ENCODE measurements at places on chromosomes 2 and 18.

GRCh38 chr18:27769152-27769551, 407.8 kb downstream of the CDH2 start:
- H3K36me3 ChIP-seq, result no peaks in the 10 kb centered on the region
- H3K4me3 ChIP-seq, result no peak overlapping the region
- DNase-seq, result no peak
- H3K4me1 ChIP-seq, result no peaks in the 10 kb centered on the region
- H3K27me3 ChIP-seq, result no peaks in the 10 kb centered on the region

DNA sequence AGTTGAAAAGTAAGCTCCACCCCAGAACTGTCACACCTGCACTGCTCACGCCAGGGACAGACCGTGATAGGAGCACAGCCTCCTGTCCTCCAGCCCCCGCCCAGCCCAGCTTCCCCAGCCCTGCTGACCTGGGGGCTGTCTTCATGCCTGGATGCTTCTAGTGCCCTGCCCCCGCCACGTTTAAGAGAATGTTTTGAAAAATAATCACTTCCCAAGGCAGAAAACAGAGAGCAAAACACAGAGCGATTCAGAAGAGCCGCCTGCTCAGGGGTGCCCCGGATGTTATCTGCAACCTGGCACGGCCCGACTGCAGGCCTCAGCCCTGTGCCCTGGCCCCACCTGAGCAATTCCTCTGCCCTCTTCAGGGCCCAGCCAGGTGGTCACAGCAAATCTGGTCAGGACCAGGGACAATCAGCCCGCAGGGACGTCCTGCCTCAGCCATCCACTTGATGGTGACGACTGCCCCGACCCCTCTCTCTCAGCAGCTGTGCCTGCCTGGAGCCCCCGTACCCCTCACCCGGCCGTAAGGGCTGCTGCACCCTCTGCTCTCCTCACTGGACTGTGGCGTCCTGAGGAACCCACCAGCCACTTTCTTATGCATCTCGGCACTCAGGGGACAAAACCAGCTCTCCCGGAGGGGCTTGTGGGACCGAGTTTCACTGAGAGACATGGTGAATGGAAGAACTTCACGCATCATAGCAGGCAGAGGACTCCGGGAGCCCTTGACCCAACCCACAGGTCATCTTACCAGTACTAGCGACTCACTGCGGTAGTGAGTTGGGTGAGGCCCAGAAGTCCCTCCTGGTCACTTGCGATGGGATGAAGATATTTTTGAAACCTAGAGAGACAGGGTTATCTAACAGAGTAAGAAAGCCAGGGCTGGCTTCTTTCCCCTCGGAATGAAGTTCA, 30.2 kb downstream of the ADI1 start:
- no peak overlapping the region for H3K27ac ChIP-seq
- peaks cover 8% of the 10 kb centered on the region for H3K4me1 ChIP-seq
- no peak for DNase-seq
- H3K4me3 ChIP-seq, result no peak overlapping the region
- H3K36me3 ChIP-seq, result no peaks in the 10 kb centered on the region

DNA sequence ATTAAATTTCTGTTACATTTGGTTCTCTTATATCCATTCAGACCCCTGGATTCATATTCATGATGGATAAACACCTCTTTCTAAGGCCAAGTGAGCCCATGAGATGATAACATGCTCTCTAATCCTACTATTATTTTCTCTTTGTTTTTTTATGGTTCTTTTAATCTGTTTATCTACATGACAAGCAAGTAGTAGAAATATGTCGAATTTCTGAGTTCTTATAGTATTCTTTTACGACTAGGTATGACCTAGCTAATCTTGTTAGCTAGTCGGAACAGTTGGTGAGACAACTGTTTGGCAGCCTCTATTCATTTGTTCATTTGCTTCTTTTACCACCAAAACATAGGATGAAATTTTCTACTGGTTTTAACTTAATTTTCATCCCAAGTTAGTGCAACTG, 98.1 kb upstream of the SCG2 start:
- no peak for DNase-seq
- H3K4me1 ChIP-seq, result no peaks in the 10 kb centered on the region
- peaks cover 4% of the 10 kb centered on the region for H3K27me3 ChIP-seq

DNA sequence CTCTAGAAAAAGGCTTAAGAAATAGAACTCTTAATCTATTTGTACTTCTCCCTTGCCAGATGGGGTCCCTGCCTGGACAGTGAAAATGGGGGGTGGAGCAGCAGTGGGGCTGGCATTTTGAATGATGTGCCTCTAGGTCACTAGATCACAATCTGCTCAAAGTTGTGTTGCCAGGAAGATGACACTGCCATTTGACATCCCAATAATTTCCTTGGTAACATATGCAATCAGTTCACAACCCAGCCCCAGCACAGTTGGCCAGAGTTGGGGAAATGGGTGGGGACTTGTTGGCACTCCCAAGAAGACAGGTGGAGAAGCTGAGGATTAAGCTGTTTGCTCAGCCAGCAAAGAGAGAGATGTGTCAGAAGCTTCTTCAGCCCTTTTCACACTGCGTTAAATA, 558.3 kb upstream of the KLHL29 start:
- H3K4me3 ChIP-seq, result no peak overlapping the region
- no peak for DNase-seq
- H3K27me3 ChIP-seq, result no peaks in the 10 kb centered on the region
- no peak overlapping the region for H3K27ac ChIP-seq
- H3K4me1 ChIP-seq, result no peaks in the 10 kb centered on the region
- no peaks in the 10 kb centered on the region for H3K36me3 ChIP-seq

GRCh38 chr2:235328991-235329390, 164.9 kb upstream of the AGAP1 start:
- H3K4me1 ChIP-seq, result no peaks in the 10 kb centered on the region
- no peak overlapping the region for H3K27ac ChIP-seq
- no peaks in the 10 kb centered on the region for H3K36me3 ChIP-seq

GRCh38 chr18:6401687-6402086, 13.0 kb downstream of the L3MBTL4 start:
- no peaks in the 10 kb centered on the region for H3K4me1 ChIP-seq
- no peak overlapping the region for H3K4me3 ChIP-seq
- no peaks in the 10 kb centered on the region for H3K36me3 ChIP-seq
- no peaks in the 10 kb centered on the region for H3K27me3 ChIP-seq
- no peak overlapping the region for H3K27ac ChIP-seq

DNA sequence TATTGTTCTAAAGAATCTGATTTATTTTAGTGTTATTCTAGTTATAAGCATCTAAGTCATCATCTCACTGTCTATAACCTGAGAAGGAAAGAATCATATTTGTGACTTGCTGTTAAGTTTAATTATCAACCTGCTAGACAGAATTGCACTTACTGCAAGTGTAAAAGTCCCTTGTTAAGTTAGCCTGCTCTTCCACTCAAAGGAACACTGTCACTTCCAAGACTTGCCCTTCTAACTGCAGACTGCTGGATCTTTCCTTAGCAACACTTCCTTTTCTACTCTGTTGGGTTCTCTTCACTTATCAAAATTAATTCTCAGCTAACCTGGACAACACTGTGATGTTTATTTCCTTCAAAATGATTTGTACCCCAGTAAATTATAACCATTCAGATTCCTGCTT, 323.2 kb upstream of the TFPI start:
- H3K27ac ChIP-seq, result no peak overlapping the region
- H3K27me3 ChIP-seq, result peaks cover 2% of the 10 kb centered on the region
- H3K4me3 ChIP-seq, result no peak overlapping the region
- H3K4me1 ChIP-seq, result no peaks in the 10 kb centered on the region
- DNase-seq, result no peak

DNA sequence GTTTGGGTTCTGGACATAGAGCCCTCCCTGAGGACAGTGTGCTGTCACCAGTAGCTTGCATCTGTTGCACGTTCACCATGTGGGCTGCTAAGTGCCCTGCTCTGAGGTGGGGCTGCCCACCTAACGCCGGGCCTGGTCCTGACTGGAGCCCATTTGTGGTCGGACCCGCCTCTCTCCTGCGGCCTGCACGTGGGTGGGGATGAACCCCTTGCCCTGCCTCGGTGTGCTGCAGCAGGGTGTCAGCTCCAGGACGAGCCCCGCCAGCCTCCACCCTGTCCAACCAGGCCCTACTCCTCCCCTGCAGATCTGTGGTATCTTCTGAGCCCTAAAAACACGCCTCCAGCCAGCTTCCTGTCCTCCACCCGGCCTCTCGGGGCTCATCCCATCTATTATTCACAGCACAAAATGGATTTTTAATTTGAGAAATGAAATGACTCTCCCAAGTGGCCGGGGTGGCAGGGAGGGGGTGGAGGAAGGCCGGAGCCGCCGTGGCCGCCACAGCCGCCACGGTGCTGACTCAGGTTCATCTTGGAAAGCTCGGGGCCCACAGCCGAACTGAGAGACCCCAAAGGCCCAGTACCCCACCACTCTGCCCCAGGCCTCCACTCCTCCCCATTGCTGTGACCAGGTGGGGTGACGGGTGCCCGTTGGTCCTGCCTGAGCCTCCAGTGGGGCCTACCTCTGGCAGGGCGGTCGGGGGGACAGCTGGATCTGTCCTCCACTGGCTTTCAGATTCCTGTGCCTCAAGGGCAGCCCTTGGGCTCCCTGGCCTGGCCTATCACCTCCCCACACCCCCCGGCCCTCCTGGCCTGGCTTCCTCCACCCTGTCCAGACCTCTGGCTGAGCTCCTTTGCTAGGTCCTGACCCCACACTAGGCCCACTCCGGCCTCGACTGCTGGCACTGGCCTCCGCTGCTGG, 2.8 kb upstream of the ECEL1 start:
- H3K36me3 ChIP-seq, result no peaks in the 10 kb centered on the region
- no peaks in the 10 kb centered on the region for H3K4me1 ChIP-seq
- peaks cover 30% of the 10 kb centered on the region for H3K27me3 ChIP-seq
- H3K4me3 ChIP-seq, result no peak overlapping the region
- no peak overlapping the region for H3K27ac ChIP-seq

GRCh38 chr2:176638167-176639015, 369.1 kb downstream of the MTX2 start:
- peaks cover 10% of the 10 kb centered on the region for H3K4me1 ChIP-seq
- H3K4me3 ChIP-seq, result peak overlapping the region; percentile 71
- peaks cover 65% of the 10 kb centered on the region for H3K27me3 ChIP-seq
- H3K36me3 ChIP-seq, result no peaks in the 10 kb centered on the region

GRCh38 chr2:188852772-188853171, 121.4 kb upstream of the COL3A1 start:
- no peak overlapping the region for H3K27ac ChIP-seq
- no peak for DNase-seq
- H3K27me3 ChIP-seq, result no peaks in the 10 kb centered on the region
- no peak overlapping the region for H3K4me3 ChIP-seq
- H3K4me1 ChIP-seq, result no peaks in the 10 kb centered on the region
- H3K36me3 ChIP-seq, result no peaks in the 10 kb centered on the region

GRCh38 chr18:74869904-74870863, 272.5 kb downstream of the ZNF407 start:
- no peak overlapping the region for H3K4me3 ChIP-seq
- H3K36me3 ChIP-seq, result no peaks in the 10 kb centered on the region
- H3K27me3 ChIP-seq, result no peaks in the 10 kb centered on the region
- no peak overlapping the region for H3K27ac ChIP-seq
- DNase-seq, result no peak

DNA sequence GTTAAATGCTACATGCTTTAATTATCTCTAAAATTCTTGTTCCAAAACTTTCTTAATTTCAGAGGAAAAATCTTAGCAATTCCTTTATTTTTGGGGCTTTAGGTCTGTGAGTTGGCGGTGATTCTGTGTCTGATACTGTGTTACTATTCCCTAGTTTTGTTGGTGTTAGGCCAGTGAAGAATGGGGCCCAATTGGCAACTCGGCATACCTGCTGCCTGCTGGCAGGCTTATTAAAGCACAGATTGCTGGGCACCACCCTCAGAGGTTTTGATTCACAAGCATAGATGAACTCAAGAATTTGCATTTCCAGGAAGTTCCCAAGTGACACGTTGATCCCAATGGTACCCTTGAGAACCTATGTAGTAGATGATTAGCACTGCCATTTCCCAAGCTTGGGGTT, 101.6 kb downstream of the OSBPL6 start:
- no peaks in the 10 kb centered on the region for H3K36me3 ChIP-seq
- no peak overlapping the region for H3K4me3 ChIP-seq
- no peak for DNase-seq
- peaks cover 2% of the 10 kb centered on the region for H3K4me1 ChIP-seq
- no peak overlapping the region for H3K27ac ChIP-seq
- H3K27me3 ChIP-seq, result peaks cover 21% of the 10 kb centered on the region

DNA sequence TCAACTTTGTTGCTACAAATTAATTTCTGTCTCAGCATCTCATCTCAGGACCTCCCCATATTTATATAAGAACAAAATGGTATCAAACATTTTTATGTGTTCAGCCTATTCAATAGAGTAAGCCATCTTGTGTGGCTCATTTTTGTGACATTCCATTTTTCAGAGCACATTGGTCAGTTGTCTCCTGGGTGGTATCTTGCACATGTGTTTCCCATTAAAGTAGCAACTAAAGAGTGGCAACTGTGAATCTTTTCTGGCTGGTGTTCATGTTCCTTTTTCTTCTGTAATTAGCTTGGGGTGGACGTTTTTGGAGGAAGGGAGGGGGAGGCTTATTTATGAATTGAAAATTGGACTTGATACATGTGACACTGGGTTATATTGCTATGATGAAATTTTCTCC, 45.4 kb upstream of the EFEMP1 start:
- H3K27ac ChIP-seq, result no peak overlapping the region
- H3K27me3 ChIP-seq, result no peaks in the 10 kb centered on the region
- no peak overlapping the region for H3K4me3 ChIP-seq

GRCh38 chr2:202135091-202135874, 62.2 kb downstream of the KIAA2012 start:
- no peaks in the 10 kb centered on the region for H3K36me3 ChIP-seq
- no peaks in the 10 kb centered on the region for H3K4me1 ChIP-seq
- DNase-seq, result no peak

- no peak for DNase-seq
- no peaks in the 10 kb centered on the region for H3K36me3 ChIP-seq
- H3K27ac ChIP-seq, result no peak overlapping the region
- H3K4me3 ChIP-seq, result no peak overlapping the region
- H3K4me1 ChIP-seq, result peaks cover 2% of the 10 kb centered on the region
Measured at GRCh38 chr18:57785751-57786437, 17.2 kb downstream of the ATP8B1 start.

DNA sequence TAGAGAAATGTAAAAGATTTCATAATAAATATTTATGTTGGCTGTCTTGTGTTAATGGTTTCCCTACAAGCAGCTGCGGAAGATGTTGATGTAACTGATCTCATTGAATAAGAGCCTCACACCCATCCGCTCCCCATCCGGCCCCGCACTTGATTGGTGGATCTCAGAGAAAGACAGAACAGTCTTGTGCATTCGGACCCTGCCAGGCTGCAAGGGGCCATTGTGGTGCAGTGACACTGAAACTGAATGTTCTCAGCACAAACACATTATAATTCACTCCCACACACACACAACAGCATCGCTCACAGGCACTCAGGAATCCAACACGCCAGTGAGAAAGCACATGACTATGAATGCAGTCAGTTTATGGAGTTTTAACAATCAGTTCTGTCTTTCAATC, 47.8 kb downstream of the PRELID3A start:
- H3K4me1 ChIP-seq, result no peaks in the 10 kb centered on the region
- no peak overlapping the region for H3K27ac ChIP-seq
- H3K36me3 ChIP-seq, result no peaks in the 10 kb centered on the region
- H3K4me3 ChIP-seq, result no peak overlapping the region
- no peaks in the 10 kb centered on the region for H3K27me3 ChIP-seq
